CD4-positive, alpha-beta memory T cell (primary cell): ENCODE measurements at places on chromosomes 16 and 17. TPM values are rescaled to one million over a fixed set of nuclear protein-coding genes. Genes with fewer than 3 reads are reported as not detected.

TP53TG3B gene
- not detected for polyA plus RNA-seq

- H3K4me3 ChIP-seq: no peak overlapping the region
- DNase-seq: no peak
Observed at GRCh38 chr17:70535986-70536385, 366.7 kb downstream of the KCNJ2 start.

GRCh38 chr17:68909066-68909465 is 46.1 kb downstream of the ABCA8 start:
- no peak overlapping the region for H3K27ac ChIP-seq
- H3K36me3 ChIP-seq: no peaks in the 10 kb centered on the region
- H3K4me1 ChIP-seq: no peaks in the 10 kb centered on the region

DNA sequence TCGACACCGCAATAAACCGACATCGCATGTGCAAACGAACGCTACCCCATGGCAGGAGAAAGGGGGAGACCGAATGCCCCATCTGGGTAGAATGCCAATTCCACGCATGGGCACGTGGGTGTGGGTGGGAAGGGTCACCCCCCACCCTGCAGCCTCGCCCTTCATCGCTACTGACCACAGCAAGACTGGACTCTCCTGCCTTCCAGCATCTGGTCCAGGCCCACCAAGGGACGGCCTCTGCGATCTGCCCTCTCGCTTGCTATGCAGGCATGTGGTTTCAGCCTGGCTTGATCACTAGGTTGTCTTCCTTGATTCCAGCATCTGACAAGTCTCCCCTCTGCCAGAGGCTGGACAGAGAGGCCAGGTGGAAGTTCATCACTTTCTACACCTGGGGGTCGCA is 159.3 kb downstream of the C16orf78 start:
- no peaks in the 10 kb centered on the region for H3K27me3 ChIP-seq
- no peaks in the 10 kb centered on the region for H3K36me3 ChIP-seq
- no peak overlapping the region for H3K4me3 ChIP-seq
- no peak for DNase-seq
- H3K27ac ChIP-seq: no peak overlapping the region

ALOX12B gene
- not detected for polyA plus RNA-seq

GRCh38 chr17:11986942-11987329 is 10.3 kb downstream of the ZNF18 start:
- no peak overlapping the region for H3K4me3 ChIP-seq
- H3K27me3 ChIP-seq: no peaks in the 10 kb centered on the region
- no peaks in the 10 kb centered on the region for H3K4me1 ChIP-seq
- DNase-seq: no peak
